Effector CD4-positive, alpha-beta T cell (primary cell): ENCODE measurements at places on chromosomes 5 and 9.

DNA sequence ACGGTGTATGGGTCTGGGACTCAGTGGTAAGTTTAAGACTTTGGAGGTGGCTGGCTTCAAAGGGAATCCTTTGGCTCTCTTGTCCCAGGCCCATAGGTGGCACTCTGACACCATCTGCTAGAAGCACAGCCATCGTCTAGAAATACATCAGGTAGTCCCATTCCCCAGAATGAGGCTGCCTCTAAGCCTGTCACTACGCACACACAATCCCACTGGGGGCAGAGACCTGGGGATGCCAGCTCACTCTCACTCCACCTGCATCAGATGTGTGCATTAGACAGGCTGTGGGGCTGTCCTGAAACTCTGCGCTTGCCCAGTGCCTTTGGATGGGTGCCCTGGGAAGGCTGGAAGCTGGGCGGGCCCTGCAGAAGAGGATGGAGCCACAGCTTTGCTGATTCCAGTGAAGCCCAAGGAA is 127.5 kb upstream of the PANK3 start:
- DNase-seq = no peak

DNA sequence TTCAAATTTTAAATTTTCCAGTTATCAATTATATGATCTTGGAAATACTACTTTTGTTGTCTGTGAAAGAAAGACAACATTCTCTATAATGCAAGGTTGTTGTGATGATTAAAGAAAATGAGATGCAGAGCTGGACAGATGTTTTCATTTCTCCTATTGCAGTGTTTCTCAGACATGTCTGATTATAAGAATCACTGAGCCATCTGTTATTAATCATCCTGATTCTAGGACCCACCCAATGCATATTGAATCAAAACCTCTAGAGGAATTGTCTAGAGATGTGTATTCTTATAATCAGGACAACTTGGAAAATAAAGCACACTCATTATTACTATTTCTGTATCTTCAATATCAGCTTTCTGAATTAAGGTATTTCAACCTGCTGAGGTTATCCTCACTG is 121.1 kb upstream of the ASTN2 start:
- no peak for DNase-seq

GRCh38 chr5:178338750-178339144 is 106.1 kb upstream of the PHYKPL start:
- no peak for DNase-seq

- no peak for DNase-seq
Measured at GRCh38 chr9:27763831-27764230, 190.6 kb upstream of the C9orf72 start.

DNA sequence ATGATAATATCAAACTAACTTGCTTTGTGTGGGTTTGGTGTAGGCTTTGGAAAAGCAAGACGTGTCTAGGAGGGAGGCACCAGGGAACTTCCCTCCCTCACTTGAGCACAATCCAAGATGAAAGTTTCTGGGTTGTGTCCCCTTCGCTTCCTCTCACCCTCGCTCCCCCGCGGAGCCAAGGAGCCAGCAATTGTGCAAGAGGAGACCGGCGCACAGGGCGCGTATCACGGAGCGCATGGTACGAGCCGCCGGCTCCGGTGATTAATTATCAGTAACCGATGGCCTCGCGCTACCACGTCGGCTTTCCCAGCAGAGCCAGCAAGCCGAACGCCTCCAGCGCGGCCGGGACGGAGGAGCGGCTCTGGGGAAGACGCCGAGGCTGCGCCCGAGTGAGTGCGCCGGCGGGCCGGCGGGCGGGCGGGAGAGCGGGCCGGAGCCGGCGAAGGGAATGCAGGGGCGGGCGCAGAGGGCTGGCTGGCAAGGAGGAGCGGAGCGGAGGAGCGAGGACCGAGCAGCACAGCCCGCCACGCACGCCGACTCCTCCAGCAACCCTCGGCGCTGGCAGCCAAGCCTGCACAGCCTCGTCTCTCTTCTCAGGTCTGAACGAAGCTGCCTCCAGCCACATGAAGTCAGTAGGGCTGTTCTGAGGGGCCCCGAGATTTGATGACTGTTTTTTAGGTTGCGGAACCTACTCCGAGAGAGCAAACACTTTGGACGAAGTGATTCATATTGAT is 143.6 kb downstream of the BNC2 start:
- no peak for DNase-seq

GRCh38 chr5:19987612-19988361 is at the start of gene CDH18:
Gene CDH18 (minus strand): TSS chr5:19988200. CDS start chr5:19838986, 149,214 bp downstream.
- no peak for DNase-seq

- no peak for DNase-seq
Measured at GRCh38 chr5:175457466-175457865, 13.5 kb upstream of the DRD1 start.

DNA sequence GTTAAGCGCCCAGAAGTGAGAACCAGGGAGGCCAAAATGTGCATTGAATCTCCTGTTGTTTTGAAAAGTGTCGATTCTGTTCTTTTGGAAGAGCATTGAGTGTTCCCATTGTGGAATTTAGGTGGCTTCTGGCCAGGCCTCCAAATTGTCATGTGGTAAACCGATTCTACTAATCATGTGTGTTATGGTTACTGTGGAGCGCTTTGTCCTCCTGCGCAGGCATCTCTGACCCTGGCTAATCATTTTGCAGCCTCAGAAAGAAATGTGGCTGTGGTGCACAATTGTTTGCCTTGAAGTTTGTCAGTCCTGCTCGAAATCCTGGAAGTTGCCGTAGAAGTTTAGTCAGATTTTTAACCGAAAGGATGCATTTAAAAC is 121.3 kb downstream of the RASGRF2 start:
- DNase-seq = no peak

DNA sequence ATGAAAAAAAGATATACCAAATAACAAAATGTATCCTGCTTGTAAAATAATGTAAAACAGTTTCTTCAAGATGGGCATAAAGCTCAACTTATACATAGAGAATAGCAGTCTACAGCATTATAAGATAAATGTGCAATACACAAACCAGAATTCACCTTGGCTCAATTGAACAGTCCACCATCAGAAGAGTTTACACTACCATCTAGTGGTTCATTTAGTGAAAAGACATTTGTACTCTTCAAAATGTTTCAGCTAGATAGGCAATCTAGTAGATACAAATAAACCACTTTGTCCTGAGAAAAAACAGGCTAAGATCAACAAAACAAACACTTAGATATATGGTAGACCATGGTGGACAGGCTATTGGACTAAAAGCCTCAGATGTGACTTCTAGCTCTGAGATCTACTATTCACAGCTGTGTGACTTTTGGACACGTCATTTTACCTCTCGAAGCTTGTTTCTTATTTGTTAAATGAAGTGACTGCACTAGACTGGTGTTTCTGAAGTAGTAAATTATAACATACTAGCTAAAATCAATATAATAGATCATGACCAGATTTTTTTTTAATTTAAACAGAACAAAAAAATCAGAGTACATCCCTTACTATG is 22.1 kb upstream of the TPD52L3 start:
- DNase-seq = no peak

- no peak for DNase-seq
Measured at GRCh38 chr9:136939996-136940525, 4.5 kb downstream of the FBXW5 start.

DNA sequence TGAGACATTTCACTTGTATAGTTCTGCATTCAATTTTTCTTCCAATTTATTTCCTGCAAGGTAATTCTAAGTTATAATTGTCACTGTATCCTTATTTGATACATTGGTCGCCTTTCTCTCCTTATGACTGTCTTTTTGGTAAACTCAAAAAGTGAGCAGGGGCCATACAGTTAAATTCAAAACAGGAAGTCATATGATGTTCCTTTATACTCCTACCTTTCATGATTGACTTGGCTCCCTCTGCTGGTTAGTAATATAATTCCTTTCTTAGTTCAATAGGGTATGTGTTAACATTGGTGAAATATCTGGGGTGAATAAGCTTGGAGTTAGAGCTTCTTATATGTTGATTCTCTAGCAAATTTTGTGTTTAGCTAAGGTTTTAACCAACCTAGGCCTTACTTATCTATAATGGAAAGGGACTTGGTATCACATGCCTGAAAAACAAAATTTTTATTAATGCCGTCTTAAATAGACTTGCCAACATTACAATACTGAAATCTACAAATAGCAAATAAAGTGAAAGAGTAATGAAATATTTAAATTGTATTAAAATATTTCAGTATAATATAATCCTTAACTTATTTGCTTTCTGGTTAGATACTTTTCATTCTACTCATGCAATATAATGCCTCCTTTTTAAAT is 6.0 kb upstream of the NIPBL start:
- DNase-seq = no peak

- DNase-seq = no peak
Measured at GRCh38 chr9:116687754-116688135, 640 bp downstream of the TRIM32 start.

DNA sequence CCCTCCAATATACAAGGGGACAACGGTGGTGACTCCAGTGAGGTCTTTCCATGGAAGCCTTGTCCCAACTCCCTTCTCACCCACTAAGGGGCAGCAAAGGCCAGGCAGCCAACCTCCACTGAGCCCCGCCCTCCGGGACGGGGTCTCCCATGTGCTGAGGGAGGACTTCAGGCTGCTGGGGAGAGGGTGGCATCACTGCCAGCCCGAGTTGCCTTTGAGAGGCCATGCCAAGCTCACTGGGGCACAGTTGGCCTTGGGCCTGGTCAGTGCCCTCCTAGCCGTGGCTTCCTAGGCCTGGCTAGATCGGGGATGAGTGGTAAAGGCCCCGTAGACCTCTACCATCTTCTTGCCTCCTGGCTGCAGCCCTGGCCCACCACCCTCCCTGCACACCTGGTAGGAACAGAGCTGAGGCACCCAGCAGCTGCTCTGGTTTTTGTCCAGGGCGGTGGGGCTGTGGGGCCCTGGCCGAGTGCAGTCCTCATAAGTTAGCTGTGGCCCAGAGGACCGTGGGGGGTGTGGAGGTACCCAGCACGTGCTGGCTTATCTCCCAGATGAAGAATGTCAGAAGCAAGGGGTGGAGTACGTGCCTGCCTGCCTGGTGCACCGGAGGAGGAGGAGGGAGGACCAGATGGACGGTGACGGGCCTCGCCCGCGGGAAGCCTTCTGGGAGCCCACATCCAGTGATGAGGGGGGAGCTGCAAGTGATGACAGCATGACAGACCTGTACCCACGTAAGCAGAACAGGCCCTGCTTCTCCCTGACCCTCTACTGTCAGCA is 3.2 kb downstream of the SURF2 start:
- no peak for DNase-seq
